Erythroblast (primary cell): ENCODE measurements at places on chromosomes 7 and 10.

DNA sequence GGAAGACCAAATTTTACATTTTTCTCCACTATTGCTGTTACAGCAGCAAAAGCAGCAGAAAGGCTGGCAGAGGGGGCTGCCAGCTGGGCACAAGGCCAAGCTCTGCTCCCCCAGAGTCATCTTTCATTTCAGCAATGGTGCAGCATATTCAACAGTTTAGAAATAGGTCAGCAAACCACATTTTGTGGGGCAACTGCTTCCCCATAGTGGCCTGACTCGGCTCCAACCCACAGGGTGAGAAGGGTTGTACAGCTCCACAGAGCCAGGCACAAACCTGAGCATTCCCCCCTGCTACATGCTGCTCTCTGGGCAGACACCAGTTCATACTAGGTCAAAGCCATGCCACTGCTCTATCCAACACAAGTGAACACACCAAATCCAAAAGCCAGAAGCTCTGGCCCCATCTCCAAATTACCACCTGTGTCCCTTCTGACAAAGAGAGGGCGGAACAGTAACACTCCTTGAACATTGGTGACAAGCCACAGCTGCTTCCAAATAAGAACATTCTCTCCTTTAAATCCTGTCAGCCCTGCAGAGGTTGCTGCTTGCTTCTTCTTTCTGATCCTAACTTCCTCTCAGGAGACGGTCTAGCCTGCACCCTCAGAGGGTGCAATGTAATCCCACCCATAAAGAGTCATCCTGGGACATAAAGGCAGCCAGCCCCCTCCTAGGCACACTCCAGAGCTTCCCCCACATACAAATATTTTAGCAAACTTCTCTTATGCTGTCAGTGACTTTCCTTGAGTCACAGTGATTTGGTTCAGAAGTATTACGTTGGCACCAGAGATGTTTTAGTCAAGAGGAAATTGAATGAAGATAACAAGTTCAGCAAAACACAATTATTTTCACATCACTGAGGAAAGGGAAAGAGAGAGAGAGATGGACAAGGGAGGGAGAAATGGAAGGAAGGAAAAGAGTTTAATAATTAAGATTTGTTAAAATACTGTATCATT lies 39.0 kb upstream of the SLIT1 start:
- DNase-seq: no peak

DNA sequence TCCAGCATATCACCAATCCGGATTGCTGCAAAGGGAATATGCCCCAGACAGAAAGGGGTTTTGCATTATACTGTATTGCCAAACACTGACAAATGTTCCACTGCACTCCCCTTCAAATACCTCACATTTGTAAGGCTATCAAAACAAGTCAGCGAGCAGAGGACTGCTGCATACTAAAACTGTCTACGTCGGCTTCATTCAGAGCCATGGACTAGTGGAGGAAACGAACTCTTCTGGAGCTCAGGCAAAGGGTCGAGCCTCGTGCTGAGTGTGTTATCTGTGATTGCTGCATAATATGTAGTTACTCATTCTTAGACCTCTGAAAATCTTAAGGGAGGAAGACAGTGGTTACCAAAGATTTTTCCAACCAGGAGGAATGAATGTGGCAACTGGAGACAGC lies 200.2 kb downstream of the DYNC1I1 start:
- DNase-seq: no peak

GRCh38 chr7:100373261-100373831 lies at the start of gene PILRA:
Gene PILRA, plus strand, starts transcription at chr7:100373487. Its CDS starts 170 bp downstream, at chr7:100373657.
- no peak for DNase-seq

DNA sequence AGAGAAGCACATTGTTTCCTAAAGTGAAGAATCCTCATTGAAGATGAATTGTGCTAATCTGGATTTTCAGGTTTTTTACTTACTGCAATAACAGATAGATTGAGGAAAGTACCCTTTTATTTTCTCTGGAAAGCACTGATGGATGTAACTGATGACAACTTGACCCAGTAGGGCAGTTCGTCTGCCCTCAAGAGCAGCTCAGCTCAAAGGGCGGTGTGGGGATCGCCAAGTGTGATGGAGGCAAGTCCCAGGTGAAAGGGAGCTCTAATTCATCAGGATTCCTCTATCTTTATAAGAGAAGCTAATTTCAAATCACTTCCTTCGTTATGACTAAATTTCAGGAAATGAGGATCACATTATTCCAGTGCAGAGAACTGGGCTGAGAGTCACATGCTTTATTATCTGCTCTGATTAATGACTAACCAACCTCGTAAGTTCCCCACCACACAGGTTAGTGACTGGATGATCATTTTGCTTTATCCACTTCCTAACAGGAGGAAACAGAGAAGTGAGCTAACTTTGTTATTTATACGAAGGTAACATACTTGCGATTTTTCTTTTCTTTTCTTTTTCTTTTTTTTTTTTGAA lies 98.8 kb downstream of the PFKFB3 start:
- no peak for DNase-seq
